Stimulated activated CD8-positive, alpha-beta memory T cell treated with anti-CD3 and anti-CD28 coated beads, Interleukin-4, amount 100 ng/mL, for 1 hour (primary cell): ENCODE measurements at places on chromosomes 2 and 18.

GRCh38 chr2:31831585-31831984 is 179.2 kb downstream of the MEMO1 start:
- DNase-seq = no peak

- no peak for DNase-seq
Measured at GRCh38 chr2:192035731-192036442, 158.8 kb downstream of the TMEFF2 start.

GRCh38 chr2:9355270-9355669 is 68.1 kb downstream of the ITGB1BP1 start:
- DNase-seq = no peak

DNA sequence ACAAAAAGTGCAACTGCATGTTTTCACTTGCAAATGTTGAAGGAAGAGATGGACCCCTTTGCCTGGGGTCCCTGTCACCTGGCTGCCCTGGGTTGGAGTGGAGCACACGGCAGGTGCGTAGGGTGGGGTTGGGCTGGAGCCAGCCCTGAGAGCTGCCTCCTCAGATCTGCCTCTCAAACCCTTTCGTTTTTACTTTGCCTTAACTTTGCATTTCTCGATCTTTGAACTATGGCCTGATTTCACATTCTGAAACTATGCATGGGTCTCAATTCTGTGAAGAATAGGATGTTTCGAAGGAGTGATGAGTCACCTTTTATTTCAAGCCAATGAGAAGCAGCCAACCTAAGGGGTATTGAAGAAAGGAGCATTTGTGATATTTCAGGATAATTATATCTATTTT is 132.8 kb downstream of the ACOXL start:
- no peak for DNase-seq

DNA sequence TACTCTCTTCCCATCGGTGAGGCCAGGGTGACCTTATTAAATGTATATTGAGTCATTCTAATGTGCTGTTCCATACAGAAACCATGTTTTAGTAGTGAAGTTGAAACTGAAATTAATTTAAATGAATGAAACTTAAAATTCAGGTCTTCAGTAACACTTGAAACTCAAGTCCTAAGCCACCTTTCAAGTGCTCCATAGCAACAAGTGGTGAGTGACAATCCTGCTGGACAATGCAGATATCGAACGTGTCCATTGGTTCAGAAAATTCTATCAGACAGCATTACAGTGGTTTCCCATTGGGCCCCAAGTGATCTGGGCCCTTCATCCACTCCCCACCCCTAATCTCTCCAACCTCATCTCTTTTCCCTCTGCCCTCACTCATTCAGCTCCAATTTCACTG is 48.7 kb downstream of the HNMT start:
- DNase-seq = no peak

DNA sequence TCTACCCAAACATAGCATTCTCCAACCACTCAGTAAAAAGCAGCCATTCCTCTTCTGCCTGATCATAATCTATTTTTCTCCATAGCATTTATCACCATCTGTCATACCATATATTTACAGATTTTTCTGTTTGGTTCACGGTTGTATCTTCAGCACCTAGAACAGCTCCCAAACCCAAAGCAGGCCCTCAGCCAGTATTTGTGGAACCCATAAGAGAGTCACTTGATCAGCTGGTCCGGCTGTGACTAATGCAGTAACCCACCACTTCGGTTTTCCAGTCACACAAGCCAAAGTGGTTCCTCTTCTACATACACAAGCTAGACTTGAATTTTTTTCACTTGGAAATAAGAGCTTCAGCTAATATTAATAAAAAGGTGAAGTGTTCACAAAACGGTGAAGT is 511.6 kb upstream of the CELF4 start:
- DNase-seq = no peak

DNA sequence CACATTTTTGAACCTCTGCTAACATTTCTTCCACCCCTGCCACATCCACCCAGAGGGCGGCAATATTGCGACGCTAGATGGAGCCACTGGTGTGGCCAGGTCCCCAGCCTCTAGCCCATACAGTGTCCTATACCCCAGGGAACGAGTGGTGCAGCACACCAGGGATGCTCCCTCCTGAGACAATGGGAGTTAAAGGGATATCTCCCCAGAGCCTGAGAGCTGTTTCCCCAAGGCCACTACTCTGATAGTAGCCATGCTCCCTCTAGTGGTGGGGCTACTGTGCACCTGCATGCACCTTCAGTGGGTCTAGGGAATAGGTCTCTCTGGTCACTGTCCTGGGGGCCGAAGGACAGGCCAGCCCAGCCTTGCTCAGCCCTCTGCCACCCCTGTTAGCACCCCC is 336.4 kb upstream of the FSHR start:
- no peak for DNase-seq

DNA sequence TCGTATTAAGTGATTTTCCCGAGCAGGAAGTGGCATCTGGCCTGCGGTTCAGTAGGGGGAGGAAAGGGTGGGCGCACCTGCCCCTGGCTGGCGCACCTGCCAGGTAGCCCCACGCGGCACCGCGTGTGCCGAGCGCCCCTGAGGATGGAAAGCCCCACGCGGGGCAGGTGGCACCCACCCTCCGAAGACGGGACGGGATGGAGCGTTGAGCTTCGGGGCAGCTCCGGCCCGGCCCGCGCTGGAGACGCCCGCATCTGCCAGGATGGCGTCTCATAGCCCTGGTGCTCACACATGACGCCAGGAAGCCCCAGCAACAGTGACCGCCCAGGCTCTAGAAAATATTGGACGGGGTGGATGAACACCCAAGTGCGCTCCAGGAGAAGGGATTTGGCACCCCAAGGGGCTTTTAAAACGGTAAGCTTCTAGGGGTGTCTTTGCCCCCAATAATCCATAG is 2.5 kb upstream of the NFATC1 start:
- DNase-seq = no peak

DNA sequence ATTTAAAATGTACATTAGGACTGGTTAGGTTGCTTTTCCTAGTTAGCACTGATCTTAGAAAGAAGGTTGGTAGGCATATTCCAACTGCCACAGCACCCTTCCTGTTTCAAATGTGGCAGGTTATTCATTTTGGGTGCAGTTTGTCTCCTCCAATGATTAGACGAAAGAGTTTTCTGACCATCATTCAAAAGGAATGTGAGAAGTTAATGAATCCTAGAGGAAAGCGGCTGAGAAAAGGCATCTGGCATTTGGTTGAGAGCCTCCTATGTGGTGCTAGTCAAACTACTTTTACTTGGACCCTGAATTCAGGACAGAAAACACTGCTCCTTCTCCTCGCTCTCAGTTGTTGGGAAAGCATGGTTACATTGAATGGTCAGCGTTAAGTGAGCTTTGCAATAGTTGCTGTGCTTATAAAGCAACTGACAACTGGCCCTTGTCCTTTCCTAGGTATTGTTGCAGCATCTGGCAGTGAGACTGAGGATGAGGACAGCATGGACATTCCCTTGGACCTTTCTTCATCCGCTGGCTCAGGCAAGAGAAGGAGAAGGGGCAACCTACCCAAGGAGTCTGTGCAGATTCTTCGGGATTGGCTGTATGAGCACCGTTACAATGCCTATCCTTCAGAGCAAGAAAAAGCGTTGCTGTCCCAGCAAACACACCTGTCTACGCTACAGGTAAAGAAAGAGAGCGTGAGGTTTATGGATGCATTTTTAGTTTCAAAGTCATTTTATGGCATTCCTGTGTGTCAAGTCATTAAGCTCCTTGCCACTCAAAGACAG is 6.1 kb downstream of the TGIF1 start:
- no peak for DNase-seq

DNA sequence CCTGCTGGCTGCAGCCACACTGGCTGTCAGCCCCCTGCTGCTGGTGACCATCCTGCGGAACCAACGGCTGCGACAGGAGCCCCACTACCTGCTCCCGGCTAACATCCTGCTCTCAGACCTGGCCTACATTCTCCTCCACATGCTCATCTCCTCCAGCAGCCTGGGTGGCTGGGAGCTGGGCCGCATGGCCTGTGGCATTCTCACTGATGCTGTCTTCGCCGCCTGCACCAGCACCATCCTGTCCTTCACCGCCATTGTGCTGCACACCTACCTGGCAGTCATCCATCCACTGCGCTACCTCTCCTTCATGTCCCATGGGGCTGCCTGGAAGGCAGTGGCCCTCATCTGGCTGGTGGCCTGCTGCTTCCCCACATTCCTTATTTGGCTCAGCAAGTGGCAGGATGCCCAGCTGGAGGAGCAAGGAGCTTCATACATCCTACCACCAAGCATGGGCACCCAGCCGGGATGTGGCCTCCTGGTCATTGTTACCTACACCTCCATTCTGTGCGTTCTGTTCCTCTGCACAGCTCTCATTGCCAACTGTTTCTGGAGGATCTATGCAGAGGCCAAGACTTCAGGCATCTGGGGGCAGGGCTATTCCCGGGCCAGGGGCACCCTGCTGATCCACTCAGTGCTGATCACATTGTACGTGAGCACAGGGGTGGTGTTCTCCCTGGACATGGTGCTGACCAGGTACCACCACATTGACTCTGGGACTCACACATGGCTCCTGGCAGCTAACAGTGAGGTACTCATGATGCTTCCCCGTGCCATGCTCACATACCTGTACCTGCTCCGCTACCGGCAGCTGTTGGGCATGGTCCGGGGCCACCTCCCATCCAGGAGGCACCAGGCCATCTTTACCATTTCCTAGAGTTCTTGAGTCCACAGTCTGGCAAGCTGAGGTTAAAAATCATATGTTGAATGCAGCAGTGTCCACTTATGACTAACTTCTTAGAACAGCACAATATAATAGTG is 741 bp downstream of the GPR148 start:
- DNase-seq = no peak

GRCh38 chr2:33451214-33451613 is 25.2 kb upstream of the RASGRP3 start:
- no peak for DNase-seq

DNA sequence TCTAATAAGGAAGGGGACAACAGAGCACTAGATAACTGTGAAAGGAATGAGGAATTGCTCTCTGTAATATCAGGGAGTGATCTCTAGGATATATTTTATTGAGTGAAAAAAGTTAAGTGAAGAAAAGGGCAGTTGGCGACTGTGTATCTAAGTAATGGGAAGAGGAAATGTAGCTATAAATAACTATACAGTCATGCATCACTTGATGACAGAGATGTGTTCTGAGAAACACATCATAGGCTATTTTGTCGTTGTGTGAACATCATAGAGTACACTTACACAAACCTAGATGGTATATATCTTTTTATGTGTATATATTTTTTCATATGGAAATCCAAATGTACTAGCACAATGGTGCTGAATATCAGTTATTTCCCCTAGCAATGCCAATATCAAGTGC is 329.3 kb downstream of the TXNL1 start:
- DNase-seq = no peak

DNA sequence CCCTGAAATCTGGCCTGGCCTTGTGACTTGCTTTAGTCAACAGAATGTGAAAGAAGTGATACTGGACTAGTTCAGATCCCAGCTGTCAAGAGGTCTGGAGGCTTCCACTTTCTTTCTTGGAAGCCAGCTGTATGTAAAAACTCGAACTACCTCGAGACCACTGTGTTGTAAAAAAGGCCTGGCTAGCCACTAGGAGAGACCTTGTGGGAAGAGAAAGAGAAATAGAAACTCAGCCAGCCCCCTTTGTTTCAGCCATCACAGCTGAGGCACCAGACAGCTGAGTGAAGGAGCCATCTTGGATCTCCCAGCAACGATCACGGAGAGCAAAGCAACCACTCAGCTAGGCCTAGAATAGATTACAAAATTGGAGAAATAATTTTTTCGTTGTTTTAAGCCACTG is 324.9 kb upstream of the TCF4 start:
- DNase-seq = no peak

DNA sequence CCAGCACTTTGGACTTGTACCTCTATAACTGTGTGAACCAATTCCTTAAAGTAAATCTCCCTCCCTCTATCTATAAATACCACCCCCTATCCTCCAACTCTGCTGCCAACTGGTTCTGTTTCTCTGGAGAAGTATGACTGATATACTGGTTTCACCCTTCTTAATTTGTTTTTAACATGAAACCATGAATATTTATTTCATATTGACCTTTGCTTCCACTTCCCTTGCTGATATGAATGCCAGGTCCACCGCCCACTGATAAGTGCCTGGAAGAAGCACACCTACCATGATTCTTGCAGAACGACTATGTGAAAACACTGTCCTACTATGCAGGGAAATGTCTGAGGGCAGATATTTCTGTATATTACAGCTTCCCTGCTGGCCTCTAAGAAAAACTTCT is 131.6 kb downstream of the GAREM1 start:
- no peak for DNase-seq

DNA sequence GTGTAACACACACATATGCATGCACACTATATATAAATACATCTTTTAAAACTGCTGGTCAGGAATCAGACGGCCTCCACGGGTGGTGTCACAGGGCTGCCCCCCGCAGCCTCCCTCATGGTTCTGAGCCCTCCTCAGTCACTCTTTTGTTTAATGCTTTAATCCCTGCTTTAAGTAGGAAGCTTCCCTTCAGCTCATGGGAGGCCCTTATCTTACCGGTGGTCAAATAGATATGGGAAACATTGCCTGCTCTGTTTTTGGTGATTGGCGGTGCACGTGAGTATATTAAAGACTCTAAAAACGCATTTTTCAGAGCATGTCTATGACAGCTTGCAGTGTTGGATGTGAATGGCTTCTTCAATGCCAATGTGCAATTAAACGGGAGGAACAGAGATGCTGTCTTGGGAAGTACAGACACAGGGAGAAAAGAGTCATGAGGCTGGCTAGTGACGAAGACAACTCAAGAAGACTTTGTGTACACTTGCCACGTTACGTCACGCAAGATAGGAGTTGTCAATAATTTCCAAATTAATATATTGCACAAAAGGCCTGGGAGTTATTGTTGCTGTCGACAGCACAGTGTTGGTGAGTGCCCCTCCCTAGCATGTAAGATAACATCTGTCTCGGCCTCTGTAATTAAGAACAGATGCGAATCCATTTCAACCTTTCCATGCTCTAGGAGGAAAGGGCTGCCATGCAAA is 23.3 kb downstream of the GNLY start:
- no peak for DNase-seq

- DNase-seq = no peak
Measured at GRCh38 chr2:145245268-145245870, 725.5 kb upstream of the ZEB2 start.

GRCh38 chr18:46130061-46130460 is 25.9 kb downstream of the HAUS1 start:
- DNase-seq = no peak

DNA sequence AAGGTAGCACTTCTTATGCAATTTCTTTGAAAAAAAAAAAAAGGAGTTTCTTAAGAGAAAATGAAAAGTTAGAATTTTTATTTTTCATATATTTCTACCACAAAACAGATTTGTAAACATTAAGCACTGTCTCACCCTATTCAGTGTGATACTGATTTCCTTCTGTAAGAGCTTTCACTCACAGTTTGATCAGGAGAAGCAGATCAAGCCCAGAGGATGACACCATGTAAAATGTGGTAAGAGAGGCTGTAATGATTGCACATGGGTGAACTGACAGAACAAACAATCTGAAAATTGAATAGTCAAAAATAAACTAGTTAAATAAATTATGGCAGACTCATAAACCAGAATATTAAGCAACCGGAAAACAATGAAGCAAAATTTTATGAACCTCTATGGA is 54.5 kb downstream of the MEMO1 start:
- no peak for DNase-seq

GRCh38 chr2:143264851-143265250 is 135.6 kb downstream of the ARHGAP15 start:
- DNase-seq = no peak

- no peak for DNase-seq
Measured at GRCh38 chr2:81304154-81304830, 999.7 kb upstream of the LRRTM1 start.
